Thoracic aorta (tissue), 2 donors: ENCODE measurements at places on chromosomes 7 and 10.

GRCh38 chr10:49353895-49354566, 41.9 kb downstream of the DRGX start:
- no peak for DNase-seq

- DNase-seq, result no peak
Measured at GRCh38 chr7:101996131-101996691, 178.8 kb downstream of the CUX1 start.

DNA sequence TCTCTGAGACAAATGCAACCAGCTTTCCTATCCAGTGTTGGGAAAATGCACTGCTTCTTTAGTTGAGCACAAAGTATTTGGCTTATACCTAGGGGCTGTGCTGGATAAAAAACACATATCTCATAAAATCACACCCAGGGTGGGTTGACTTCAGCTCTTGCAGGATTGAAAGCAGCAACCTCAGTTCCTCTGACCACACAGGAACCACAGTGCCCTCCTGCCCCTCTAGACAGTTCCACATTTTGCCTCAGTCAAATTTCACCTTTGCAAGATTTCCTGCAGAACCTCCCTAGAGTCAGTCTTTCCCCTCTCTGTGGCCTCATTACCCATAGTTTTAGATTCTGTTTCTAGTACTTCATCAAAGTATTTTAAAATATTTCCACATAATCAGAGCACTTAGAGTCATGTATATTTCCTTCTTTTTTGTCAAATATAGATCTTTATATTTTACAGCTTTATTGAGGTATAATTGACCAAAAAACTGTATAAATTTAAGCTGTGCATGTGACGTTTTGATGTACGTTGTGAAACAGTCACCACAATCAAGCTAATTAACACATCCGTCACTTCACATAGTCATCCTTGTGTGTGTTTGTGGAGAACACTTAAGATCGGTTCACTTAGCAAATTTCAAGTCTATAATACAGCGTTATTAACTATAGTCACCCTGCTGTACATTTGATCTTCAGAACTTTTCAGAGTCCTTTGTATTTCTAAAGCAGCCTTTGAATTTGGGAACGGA, 37.0 kb upstream of the EGR2 start:
- no peak for DNase-seq

- no peak for DNase-seq
Measured at GRCh38 chr10:133401500-133401899, 7.5 kb downstream of the MTG1 start.

- DNase-seq, result no peak
Measured at GRCh38 chr7:41889472-41889871, 186.6 kb upstream of the INHBA start.

DNA sequence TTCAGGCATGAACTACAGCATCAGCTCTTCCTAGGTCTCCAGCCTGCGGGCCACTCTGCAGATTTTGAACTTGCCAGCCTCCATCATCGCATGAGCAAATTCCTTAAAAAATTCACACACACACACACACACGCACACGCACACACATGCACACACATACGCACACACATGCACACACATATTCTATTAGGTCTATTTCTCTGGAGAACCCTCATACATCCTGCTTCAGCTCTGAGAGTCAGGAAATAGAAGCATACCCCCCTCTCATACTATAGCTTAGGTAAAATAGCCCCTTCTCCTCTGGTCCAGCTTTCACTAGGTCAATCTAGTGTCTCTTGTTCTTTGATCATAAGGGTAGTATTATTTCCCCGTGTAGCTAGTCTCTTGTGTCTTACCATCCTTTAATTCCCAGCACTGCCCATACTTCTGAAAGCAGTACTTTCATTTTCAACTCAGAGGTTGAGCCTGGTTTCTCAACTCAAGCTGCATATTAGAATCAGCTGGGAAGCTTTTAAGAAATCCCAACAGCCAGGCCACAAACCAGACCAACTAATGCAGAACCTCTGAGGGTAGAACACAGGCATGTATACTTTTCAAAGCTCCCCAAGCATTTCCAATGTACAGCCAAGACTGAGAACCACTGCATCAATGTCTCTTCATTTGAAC, 30.9 kb upstream of the ITGB8 start:
- DNase-seq, result no peak

DNA sequence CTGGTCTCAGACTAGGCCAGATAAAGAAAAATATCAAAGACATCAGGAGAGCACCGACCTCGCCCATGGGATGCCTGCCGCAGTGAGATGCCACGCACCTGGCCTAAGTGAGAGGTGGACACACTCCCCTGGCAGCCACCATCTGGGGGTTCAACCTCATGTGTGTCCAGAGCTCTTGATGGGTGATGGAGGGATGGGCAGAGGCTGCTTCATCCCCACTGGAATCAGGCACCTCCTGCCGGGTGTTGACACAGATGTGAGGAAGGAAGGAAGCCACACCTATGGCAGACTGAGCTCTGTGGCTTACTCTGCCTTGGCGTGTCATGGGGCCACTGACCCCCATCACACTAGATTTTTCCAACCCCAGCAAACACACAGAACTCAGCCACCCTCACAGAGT, 11.4 kb downstream of the ZNF488 start:
- no peak for DNase-seq

GRCh38 chr10:73251683-73252444, 580 bp downstream of the MRPS16 start:
- no peak for DNase-seq

DNA sequence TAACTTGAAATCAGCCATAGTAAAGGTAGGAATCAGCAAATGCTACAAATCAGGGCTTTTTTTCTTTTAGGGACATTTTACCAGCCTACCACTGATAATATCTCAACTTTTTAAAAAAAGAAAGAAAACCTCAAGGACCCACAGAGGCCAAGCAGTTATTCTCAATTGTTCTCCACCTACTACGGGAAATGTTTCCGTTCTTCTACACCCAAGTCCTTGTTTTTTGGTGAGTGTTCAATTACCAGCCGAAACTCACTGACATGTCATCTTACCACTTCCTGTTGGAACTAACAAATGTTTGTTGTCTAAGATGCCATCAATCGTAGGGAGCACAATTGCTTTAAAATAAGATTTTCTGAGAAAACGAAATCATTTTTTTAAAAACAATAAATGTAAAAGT, 50.2 kb upstream of the CDK1 start:
- no peak for DNase-seq

- DNase-seq, result no peak
Measured at GRCh38 chr7:26115650-26116049, 36.3 kb upstream of the NFE2L3 start.

DNA sequence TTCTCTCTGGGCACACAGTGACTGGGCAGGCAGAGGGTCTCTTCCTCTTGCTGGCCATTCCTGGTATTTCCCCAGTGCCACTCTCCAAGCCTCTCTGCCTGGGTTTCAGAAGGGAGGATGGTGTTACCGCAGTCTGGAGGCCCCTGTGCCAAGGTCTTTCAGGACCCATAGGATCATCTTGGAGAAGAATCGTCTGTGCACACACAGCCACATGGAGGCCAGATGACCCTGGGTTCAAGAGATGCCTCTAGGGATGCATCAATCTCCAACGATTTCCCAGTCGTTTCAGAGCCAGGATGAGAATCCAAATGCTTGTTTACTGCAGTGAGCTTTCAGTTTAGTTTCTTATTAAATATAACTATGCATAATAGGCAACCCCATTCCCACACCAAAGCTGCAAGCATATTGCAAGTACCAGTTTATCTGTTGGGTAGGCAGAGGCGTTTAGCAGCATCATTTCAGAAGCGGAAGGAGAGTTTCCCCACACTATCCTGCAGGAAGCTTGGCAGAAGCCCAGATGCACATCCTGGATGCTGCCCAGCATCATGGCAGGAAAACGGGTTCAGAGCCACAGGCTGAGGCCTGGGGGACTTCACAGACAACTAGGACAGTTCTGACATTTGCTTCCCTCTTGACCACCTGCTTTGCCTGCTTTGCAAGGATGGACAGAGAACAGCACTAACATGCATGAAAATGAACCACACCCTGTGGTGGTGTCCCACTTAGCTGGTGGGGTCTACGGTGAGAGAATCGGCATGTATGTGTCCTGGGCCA, 134.7 kb upstream of the FAM20C start:
- DNase-seq, result no peak

GRCh38 chr7:923108-924041, 31.1 kb downstream of the ADAP1 start:
- no peak for DNase-seq

GRCh38 chr10:88409824-88410223, 173.3 kb downstream of the RNLS start:
- DNase-seq, result no peak

GRCh38 chr10:125076121-125076825, 84.1 kb downstream of the CTBP2 start:
- DNase-seq, result no peak

GRCh38 chr10:43407148-43407575, 1.8 kb downstream of the HNRNPF start:
- DNase-seq, result no peak

DNA sequence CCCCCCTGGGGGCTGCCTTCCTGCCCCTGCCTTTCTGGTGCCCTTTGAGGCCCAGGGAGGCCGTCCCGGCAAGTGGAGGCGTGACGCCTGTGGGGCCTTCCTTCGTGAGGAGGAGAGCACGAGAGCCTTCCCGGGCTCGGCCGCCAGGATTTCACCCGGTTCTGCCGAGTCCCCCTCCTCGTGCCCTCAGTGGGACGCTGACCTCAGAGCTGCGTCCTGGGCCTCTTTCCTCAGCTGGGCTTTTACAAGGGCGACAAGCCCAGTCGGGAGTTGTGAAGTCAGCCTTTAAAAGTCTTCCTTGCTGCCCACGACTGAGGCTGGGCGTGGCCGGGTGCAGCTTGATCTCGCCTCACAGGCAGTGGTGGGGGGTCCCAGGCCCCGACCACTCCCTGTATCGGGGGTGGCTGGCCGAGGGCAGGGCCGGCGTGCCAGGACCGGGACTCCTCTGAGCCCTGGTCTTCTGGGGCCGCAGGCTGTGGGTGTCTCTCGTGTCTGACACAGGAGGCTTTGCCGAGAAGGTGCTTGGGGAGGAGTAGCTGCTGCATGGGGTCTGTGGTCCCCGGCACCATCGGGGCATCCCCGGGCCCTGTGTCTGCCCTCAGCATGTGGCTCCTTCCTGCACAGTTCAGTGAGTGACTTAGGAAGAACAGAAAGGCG, 41.8 kb downstream of the FAM20C start:
- no peak for DNase-seq
